ENCODE measurements at places on chromosomes 7 and 10. TPM values are rescaled to one million over a fixed set of nuclear protein-coding genes. Genes with fewer than 3 reads are reported as not detected.

TAF5 gene
- total RNA-seq, result 7.7 TPM

DNA sequence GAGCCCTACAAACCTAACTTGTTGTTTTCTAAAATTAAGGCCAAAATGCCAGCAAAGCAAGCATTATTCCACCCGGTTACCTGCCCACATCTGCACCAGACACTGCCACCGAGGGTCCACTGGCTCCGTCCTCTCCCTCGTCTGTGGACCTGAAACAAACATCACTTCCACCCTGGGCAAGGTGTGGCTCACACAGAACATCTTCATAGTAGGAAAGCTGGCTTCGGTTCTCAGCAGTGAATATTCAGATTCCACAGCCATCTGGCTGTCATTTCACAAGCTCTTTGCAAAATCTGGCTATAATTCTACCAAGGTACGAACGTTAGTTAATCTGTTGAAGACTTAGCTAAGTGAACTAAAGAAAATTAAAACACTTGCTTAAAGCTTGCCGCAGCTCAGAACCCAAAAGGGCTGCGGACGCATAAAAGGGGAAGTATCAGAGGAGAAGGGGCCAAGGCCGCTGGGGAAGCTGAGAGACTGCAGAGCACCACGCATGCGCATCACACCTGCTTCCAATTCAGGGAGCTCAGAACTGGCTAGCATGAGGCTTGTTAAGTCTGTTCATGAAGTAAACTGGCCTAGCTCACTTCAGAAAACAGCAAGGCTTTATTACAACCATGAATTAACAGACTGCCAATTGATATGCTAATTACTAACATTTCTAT is 46.1 kb downstream of the PTPRN2 start:
- no peak for DNase-seq
- peaks cover 3% of the 10 kb centered on the region for H3K27me3 ChIP-seq
- H3K4me1 ChIP-seq, result peaks cover 4% of the 10 kb centered on the region
- no peak overlapping the region for H3K27ac ChIP-seq
- no peak overlapping the region for H3K4me3 ChIP-seq

FAM25G gene
- total RNA-seq, result not detected

DNA sequence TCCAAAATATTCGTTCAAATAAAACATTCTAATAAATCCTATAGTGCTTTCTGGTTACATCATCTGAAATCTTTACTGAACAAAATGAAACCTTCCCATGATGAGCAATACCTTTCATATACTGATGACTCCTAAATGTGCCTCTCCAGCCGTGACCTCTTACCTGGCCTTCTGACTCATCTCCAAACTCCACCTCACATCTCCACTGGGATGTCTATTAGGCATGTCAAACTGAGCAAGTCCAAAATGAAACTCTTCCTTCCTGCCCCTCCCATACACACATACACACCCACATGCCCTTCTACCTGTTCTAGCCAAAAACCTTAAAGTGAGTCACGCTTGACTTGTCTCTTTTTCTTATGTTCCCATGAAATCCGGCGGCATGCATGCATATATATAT is 22.9 kb downstream of the GSAP start:
- no peak for DNase-seq
- H3K4me3 ChIP-seq, result no peak overlapping the region
- H3K27ac ChIP-seq, result peak overlapping the region; percentile 35
- peaks cover 5% of the 10 kb centered on the region for H3K36me3 ChIP-seq
- peaks cover 45% of the 10 kb centered on the region for H3K4me1 ChIP-seq

- peaks cover 13% of the 10 kb centered on the region for H3K36me3 ChIP-seq
- peaks cover 14% of the 10 kb centered on the region for H3K4me1 ChIP-seq
- H3K4me3 ChIP-seq, result no peak overlapping the region
Measured at GRCh38 chr7:129886167-129886817, 66.5 kb downstream of the UBE2H start.

NKX1-2 gene
- total RNA-seq, result not detected

DNA sequence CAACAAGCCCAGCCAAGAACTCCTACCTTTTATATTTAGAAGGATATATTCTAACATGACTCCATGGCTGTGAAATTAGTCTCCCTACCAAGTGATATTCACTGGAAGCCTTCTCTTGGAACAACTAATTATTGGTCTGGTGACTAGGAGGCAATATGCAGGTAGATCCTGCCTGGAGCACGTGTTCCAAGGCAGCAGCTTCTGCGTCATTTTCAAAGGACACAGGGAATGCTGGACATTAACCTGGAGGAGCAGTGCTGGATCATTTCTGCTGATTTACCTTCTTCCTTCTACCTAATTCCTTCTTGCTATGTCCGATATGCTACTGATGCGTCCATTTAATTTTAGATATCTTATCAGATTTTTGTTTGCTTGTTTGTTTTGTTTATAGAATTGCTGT is 5.6 kb downstream of the AKR1D1 start:
- peaks cover 7% of the 10 kb centered on the region for H3K4me1 ChIP-seq
- H3K4me3 ChIP-seq, result no peak overlapping the region
- H3K27me3 ChIP-seq, result no peaks in the 10 kb centered on the region
- DNase-seq, result no peak

All from progenitor cell of endocrine pancreas (in vitro differentiated cells).